ENCODE measurements at places on chromosomes 1 and 21.
A peak's percentile ranks its signal among the peaks of the same experiment; 100 is the strongest.

- DNase-seq = no peak
These were observed 151.3 kb downstream of the ADGRL4 start for GRCh38 chr1:78855258-78855657.

DNA sequence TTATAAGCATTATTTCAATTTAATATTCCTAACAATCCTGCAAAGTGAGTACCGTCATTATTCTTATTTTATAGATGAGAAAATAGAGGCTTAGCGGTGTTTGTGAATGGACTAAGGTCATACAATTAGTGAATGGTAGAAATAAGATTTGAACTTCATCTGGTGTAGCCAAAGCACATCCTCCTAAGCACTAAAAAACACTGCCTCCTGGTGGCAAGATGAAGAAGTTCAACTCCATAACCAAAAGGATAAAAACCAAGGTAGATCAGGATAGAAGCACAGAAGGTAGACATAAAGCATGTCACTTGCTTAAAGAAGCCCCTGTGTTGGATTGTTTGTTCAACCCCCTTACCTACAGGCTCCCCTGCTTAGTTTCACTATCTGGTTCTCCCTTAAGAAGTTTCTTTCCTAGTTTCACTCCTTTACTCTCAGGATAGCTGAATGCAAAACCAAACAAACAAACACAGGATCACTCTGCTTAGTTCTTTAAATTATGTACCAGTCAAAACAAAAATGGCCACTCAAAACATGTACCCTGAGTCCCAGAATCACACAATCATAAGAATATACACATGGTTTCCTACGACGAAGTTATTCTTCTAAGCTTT, 12.7 kb upstream of the AIM2 start:
- no peak for DNase-seq

- DNase-seq = peak; percentile 65
These were observed 10.0 kb downstream of the YBEY start for GRCh38 chr21:46295996-46296752.

DNA sequence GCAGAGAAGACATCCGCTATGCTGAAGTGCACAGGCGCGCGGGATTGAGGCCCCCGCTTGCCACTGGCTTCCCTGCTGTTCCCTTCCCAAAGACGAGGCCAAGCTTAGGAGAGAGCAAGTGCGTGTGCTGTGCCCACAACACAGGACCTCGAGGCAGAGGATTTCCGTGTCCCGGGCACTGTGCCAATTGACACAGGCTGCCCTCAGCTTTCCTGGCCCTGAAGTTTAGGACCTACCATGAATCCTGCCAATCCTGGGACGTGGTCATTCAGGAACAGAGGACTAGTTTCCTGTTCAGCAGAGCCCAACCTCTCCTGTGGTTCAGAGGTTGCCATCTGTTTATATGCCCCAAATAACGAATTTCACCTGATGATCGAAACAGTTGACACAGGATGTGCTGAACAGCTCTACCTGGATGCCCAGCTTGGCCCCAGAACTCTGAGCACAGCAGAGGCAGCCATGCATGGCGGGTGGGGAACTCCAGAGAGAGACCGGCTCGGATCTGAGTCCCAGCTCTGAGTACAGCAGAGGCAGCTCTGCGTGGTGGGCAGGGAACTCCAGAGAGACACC, 22.0 kb downstream of the SLC37A1 start:
- no peak for DNase-seq

DNA sequence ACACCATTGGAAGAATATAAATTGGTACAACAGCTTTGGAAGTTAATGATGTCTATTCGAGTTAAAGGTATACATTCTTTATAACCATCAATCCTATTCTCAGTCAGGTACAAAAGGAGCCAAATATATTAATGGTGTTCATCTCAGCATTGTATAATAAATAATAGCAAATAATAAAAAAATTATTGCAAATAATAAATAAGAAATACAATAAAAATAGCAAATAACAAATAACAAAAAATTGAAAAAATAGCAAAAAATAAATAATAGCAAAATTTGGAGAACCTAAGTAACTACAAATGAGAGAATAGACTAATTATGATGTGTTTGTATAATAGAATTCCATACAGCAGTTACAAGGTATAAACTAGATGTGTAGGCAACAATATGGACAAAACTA, 25.6 kb upstream of the NRIP1 start:
- no peak for DNase-seq

GRCh38 chr1:104092698-104093097, 343.0 kb downstream of the AMY1C start:
- DNase-seq = no peak

DNA sequence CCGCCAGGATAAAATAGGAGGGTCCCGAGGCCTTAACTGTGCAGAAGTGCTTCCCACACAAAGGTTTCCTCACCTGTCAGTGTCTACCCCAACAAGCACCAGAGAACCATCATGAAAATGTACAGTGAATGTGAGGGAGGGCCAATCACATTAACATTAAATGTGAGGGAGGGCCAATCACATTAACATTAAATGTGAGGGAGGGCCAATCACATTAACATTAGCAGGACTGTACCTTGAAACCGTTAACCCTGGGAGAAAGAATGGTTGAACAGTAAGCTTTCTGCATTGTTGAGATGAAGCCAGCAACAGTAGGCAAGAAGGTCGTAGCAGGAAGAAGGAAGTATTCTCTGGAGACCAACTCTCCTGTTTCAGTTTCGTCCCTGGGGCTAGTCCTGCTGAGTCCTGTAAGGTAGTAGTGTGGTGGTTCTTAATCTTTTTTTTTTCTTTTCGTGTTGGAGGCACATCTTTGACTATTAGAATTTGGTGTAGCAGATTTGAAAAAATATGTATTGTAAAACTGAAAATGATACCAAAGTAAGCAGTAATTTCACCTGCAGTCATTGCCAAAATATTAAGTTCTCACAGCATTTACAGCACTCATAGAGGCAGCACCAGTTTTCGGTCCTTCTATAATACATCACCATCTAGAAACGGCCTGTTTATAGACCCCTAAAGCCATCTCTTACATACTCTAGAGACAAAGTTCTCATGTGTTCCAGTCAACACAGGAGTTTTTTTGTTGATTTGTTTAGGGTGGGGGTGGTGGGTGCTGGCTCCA, 98.6 kb upstream of the PPP2R5A start:
- no peak for DNase-seq

DNA sequence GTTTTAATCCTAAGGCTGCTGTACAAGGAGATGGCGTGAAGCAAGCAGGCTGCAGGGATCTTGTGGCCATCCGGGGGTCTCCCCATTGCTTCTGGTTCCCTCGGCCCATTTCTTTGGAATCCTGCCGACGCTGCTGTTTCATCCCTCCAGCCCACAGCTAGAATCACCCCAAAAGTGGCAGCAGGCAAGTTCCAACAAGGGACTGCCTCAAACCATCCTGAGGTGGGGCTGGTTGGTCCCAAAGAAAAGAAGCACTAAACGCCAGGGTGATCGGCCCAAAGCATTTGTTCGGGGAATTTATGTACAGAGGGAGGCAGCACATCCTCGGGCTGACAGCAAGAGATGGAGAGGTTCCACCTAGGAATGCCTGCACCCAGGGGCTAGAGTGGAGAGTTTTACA, 4.5 kb upstream of the MIB2 start:
- DNase-seq = no peak

GRCh38 chr1:26370591-26371382, 1.8 kb downstream of the ZNF683 start:
- no peak for DNase-seq

- DNase-seq = no peak
These were observed 17.4 kb upstream of the IL19 start for GRCh38 chr1:206753141-206753540.

DNA sequence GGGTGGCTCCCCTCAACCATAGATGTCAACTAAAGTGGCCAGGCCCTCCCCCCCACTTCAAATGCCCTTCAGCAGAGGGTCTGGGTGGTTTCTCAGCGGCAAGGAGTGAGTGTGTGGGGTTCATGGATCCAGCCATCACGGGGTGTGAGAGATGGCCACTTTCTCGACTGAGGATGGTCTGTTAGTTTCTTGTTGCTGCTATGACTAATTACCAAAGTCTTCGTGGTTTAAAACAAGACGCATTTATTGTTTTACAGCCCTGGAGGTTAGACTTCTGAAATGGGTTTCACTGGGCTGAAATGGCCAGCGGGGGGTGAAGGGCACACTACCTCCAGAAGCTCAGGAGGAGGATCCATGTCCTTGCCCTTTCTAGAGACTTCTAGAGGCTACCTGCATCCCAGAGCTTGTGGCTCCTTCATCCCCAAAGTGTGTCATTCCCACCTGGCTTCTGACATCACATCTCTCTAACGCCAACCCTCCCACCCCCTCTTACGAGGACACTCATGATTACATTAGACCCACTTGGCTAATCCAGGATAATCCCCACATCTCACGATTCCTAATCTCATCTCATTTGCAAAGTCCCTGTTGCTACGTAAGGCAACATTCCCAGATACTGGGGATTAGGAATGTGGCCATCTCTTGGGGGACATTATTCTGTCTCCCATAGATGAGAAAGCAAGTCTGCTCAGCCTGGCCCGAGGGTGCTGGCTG, 53.0 kb downstream of the EPHB2 start:
- DNase-seq = no peak

DNA sequence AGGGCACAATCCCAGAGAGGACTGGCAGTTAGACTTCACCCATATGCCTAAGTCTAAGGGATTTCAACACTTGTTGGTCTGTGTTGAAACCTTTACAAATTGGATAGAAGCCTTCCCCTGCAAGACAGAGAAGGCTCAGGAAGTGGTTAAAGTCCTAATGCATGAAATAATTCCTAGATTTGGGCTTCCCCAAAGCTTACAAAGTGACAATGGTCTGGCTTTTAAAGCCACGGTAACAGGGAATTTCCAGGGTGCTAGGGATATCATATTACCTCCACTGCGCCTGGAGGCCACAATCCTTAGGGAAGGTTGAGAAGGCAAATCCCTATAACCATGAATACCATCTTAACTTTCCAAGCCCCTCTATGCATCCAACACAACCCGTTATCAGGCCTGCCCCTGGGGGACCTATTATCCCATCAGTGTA, 3.3 kb upstream of the FMO4 start:
- no peak for DNase-seq

GRCh38 chr1:205396967-205397616, 24.8 kb downstream of the LEMD1 start:
- DNase-seq = peak; percentile 4

- DNase-seq = no peak
These were observed 42.7 kb downstream of the RHOU start for GRCh38 chr1:228778026-228778425.

- DNase-seq = no peak
These were observed 56.3 kb downstream of the UMODL1 start for GRCh38 chr21:42127164-42128150.

DNA sequence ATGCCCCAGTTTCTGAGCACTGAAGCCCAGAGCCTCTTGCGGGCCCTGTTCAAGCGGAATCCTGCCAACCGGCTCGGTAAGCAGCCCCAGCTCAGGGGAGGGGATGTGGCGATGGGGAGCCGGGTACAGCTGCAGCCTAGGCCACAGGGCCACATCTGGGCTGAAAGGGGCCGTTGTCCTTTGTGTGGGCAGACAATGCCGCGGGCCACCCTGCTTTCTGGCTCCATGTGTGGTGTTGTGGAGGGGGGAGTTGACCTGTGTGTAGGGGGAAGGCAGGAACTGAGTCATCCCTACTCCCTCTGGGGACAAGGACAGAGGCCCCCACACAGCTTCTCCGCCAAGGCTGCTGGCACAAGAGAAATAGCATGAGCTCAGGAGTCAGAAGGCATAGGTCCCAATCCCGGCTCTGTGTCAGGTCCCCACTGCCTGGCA, 26.0 kb downstream of the RPS6KA1 start:
- DNase-seq = no peak

DNA sequence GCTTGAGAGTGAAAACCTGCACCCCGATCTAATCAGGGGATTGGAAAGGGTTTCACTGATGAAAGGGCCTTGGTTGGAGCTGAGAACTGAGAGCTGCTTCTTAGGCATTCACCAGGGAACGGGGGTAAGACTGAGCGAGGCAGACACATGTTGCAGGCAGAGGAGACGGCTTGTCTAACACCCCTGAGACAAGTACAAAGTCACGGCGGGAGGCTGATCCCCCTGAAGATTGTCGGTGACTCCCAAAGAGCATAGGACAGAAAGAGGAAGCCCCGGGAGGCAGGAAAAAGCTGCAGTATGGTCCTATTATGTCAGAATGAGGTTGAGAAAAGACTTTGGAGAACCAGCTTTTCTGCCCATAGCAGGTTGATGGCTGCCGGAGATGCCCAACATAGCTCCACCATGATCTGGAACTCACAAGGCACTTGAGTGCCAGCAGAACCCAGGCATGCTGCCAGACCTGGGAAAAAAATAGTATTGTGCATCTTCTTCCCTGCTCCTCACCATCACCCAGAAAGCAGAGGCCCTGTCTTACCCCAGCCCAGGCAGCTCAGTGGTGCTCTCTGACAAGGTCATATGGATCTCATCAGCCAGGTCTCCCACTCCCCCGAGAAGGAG, 463.9 kb upstream of the PROX1 start:
- no peak for DNase-seq

- no peak for DNase-seq
These were observed 26.0 kb upstream of the CHAF1B start for GRCh38 chr21:36359185-36359584.
